Kidney (tissue), 22 donors: ENCODE measurements at places on chromosomes 16 and 17.

GRCh38 chr16:66097751-66098150 is 268.7 kb upstream of the CDH5 start:
- no peak for DNase-seq

GRCh38 chr17:33178681-33179080 is 114.4 kb downstream of the ASIC2 start:
- no peak for DNase-seq

DNA sequence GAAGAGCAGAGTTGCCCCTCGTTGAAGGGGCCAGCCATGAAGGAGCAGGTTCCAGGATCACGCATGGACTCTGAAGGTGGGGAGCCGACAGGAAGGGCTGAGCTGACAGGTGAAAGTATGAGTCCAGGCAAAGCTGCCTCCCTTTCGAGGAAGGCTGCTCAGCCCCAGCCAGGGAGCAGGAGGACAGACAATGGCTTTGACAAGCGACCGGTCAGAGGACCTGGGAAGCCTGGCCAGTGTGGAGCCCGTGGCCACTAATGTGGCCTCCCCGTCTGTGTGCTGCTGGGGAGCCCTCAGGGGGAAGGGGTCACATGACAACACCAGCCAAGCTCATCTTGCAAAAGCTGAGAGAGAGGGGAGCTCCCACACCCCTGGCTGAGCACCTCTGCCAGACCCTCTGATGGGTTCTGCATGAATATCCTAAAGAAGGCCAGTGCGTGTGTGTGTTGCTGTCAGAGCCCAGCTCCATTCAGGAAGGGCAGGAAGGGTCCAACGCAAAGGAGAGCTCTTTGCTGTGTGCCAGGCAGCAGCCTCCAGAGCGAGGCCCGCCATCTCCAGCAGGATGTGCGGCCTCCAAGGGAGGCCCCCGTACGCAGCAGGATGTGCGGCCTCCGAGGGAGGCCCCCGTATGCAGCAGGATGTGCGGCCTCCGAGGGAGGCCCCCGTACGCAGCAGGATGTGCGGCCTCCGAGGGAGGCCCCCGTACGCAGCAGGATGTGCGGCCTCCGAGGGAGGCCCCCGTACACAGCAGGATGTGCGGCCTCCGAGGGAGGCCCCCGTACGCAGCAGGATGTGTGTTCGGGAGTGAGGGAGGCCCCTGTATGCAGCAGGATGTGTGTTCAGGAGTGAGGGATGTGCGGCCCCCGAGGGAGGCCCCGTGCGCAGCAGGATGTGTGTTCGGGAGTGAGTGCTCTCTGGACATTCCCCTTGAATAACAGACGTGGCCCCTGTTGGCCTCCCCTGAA is 102.1 kb upstream of the CHMP6 start:
- DNase-seq: no peak

DNA sequence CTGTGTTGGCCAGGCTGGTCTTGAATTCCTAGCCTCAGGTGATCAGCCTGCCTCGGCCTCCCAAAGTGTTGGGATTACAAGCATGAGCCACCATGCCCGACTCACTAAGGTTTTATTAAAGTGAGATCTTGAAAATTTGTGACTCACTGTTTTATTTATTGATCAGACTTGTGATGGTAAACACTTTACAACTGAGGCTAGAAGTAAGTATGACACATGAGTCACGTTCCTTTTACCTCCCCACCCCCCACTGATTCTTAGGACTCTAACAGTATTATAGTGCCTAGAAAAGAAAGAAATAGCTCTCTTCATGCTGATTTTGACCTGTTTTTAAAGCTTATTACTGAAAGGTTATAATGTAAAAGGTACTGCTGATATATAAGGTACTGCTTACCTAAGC is 160.6 kb downstream of the TANC2 start:
- no peak for DNase-seq

DNA sequence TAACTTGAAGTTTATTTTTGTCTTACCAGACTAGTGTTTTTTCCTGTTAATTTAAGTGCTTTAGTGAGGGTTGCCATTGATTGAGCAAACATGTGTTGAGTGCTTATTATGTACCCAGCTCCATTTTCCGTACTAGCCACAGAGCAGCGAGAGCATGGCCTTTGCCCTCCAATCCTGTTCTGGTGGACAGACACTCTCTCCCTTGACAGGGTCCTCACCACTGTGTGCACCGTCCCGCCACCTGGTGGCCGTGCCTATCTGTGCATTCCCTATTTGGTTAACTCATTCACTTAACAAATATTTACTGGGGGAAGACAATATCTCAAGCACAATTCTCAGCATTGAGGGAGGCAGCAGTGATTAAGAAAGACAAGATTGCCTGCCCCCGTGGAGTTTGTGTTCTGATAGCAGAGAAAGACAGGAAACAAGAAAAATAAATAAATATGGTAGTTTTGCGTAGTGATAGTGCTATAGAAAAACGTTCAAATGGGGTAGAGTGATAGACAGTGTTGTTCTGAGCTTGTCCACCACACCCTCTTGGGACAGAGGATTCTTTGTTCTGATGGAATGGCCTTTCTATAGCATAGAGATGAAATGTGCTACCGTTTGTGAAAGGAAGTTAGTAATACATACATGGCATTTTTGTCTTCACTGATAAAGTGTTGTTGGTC is 13.0 kb downstream of the CDH13 start:
- DNase-seq: no peak

DNA sequence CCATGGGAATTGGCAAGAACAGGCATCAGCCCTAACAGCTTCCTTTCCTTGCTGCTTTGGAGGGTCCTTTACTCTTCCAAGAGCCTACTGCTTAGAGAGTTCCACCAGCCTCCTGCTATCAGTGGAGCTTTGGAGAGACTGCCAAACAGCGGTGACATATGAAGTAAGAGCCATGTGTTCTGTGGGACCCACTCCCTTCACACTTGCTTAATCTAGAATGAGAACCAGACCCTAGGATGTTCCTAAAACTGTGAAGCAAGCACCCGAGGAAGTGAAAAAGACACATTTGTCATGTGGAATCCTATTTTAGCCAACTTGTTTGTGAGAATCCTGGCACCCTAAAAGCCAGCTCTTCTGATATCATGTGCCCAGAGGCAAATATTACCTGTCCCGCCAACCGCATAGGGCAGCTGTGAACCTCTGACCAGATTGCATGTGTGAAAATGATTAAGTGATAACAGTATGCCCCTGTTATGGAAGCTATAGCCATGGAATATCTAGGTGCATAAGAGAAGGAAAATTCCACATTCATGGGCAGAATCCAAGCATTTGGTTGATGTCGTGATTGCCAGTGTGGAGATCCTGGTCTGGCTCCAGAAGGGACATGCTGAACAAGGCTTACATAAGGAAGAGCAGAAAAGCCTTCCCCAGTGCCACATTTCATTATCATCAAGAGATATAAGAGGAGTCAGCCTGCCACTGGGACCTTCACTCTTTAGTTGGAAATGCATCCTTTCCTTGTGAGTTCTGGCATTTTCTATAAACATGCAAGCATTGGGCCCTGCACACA is 18.7 kb downstream of the RCVRN start:
- DNase-seq: no peak
